Upper lobe of left lung (tissue), 6 donors: ENCODE measurements at places on chromosomes 12 and 14. TPM values are rescaled to one million over a fixed set of nuclear protein-coding genes. Genes with fewer than 3 reads are reported as not detected.

- H3K27ac ChIP-seq = no peak overlapping the region
- H3K4me3 ChIP-seq = no peak overlapping the region
- H3K4me1 ChIP-seq = no peaks in the 10 kb centered on the region
Measured at GRCh38 chr14:41360126-41360525, 246.6 kb upstream of the LRFN5 start.

GRCh38 chr12:105409801-105410471, 79.4 kb downstream of the C12orf75 start:
- DNase-seq = no peak
- H3K27ac ChIP-seq = no peak overlapping the region
- no peaks in the 10 kb centered on the region for H3K36me3 ChIP-seq
- H3K4me3 ChIP-seq = no peak overlapping the region

DNA sequence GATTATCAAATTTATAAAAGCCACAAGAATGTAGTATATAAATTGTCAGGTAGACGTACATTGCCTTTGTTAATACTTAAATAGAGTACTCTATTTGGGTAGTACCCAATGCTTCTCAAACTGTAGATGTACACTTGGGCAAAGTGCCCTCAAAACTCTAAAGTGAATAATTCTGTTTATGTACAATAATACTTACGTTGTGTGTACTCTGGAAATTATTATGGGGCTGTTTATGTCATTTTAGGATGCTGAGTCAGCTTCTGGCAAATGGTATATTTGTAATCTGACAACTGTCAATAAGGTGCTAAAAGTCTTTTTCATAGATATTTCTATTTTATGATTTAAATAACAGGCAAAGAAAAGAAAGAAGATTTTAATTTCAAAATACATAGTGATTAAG, 102.4 kb downstream of the CCDC91 start:
- H3K36me3 ChIP-seq = no peaks in the 10 kb centered on the region
- H3K27ac ChIP-seq = no peak overlapping the region
- H3K4me3 ChIP-seq = no peak overlapping the region
- no peaks in the 10 kb centered on the region for H3K27me3 ChIP-seq

GRCh38 chr14:101500061-101500460, 61.2 kb upstream of the DIO3 start:
- no peaks in the 10 kb centered on the region for H3K4me1 ChIP-seq
- no peaks in the 10 kb centered on the region for H3K27me3 ChIP-seq
- no peaks in the 10 kb centered on the region for H3K36me3 ChIP-seq
- H3K4me3 ChIP-seq = no peak overlapping the region
- DNase-seq = peak; percentile 6
- no peak overlapping the region for H3K27ac ChIP-seq

DNA sequence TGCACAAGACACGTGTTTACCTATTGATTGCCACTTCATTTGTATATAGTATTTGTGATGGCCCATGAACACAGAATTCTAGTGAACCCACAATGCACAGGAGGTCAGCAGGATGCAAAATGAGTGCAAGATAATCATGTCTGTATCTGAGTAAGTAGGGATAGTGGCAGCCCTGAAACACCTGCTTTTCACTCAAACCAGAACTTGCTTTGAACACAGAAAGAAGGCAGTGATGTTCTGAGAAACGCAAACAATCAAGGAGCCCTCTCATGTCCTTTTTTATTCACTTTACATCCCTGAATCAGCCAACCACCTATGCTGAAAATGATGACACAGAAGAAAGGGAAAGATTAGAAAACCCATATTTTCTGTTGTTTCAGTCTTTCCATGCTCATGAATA, 170.4 kb upstream of the AVPR1A start:
- DNase-seq = no peak
- no peak overlapping the region for H3K27ac ChIP-seq
- no peaks in the 10 kb centered on the region for H3K36me3 ChIP-seq
- no peaks in the 10 kb centered on the region for H3K27me3 ChIP-seq
- H3K4me1 ChIP-seq = no peaks in the 10 kb centered on the region

DNA sequence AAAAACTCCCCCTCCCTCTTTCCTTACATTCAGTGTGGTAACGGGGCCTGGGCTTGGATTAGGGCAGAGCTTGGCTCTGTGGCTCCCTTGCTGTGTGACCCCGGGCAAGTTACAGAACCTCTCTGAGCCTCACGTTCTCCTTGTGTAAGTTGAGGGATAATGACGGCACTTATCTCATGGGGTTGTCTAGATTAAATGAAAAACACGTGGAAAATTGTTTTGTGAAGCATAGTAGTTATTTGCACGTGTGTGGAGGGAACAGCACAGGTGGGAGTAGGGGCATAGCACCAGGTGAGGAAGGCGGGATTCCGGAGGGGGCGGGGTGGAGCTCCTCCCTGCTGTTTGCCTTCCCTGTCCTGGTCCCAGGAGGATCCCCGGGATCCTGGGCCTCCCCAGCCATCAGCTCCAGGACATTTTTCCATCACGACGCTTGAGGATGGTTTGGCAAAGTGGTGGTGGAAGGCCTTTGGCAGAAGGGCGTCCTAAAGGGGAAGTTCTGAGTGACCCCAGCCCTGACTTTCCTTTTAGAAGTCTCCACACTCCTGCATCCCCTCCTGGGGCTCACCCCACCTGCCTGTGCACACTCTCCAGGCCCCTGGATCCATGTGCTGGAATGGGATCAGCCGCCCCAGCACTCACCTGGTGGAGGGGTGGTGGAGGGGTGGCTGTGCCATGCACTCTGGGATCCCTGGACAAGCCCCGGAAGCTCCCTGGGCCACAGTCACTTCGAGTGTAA, 22.7 kb downstream of the LRTM2 start:
- H3K4me3 ChIP-seq = no peak overlapping the region
- H3K4me1 ChIP-seq = no peaks in the 10 kb centered on the region
- no peaks in the 10 kb centered on the region for H3K27me3 ChIP-seq

DNA sequence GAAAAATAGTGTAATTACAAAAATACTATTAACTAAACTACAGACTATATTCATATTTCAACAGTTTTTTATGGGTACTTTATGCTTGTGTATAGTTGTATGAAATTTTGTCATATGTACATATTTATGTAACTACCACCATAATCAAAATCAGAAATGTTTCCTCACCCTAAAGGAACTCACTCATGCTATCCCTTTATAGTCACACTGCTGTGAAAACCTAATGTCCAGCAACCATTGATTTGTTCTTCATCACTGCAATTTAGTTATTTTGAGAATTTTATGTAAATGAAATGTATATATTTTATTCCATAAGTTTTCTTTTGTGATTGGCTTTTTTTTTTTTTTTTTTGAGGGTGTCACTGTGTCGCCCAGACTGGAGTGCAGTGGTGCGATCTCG, 278.9 kb upstream of the SLC16A7 start:
- H3K36me3 ChIP-seq = no peaks in the 10 kb centered on the region
- DNase-seq = no peak
- no peak overlapping the region for H3K27ac ChIP-seq
- H3K4me1 ChIP-seq = no peaks in the 10 kb centered on the region

- H3K4me1 ChIP-seq = peaks cover 9% of the 10 kb centered on the region
- peaks cover 20% of the 10 kb centered on the region for H3K27me3 ChIP-seq
- H3K4me3 ChIP-seq = no peak overlapping the region
Measured at GRCh38 chr14:76136476-76137110, 15.1 kb upstream of the GPATCH2L start.

DNA sequence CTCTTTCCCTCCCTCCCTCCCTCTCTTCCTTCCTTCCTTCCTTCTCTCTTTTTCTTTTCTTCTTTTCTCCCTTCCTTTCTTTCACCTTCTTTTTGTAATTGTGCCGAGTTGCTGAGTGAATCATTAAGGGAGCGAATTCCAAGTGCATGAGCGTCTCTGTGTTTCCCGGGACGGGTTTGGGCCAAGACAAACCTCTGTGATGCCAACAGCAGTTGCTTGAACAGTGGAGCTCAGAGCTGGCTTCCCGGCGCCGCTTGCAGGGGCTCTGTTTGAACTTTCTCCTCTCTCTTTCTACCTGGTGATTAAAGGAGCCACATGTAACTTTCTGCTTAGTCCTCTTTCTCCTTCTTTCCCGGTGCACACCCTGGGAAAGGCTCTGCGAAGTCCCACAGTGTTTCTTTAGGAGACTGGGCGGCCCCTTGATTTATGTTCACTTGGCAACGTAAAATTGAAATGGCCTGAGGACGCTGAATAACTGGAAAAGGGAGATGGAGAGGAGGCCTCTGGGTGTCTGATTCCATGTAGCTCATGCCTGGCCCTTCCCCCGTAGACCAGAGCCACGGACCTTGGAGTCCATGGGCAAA, 33.7 kb upstream of the MAP1LC3B2 start:
- peak; percentile 50 for DNase-seq
- H3K4me3 ChIP-seq = no peak overlapping the region
- H3K4me1 ChIP-seq = no peaks in the 10 kb centered on the region
- no peak overlapping the region for H3K27ac ChIP-seq
- no peaks in the 10 kb centered on the region for H3K36me3 ChIP-seq

DNA sequence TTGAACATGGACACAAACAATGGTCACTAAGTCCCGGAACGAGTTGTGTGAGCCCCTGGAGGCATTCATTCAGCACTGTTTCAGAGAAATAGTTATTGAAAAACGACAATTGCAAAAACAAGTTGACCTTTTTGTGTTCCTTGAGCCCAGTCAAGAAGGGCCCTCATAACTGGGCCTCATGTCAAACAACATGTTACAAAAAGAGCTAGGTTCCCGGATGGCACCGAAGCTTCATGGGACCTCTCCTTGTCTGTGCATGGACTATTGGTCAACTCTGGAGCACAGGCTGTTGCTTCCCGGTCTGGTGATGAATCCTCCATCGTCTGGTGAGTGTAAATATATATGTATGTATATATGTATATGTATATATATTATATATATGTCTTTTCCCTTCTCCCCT, 176.6 kb downstream of the ALG10 start:
- H3K4me3 ChIP-seq = no peak overlapping the region
- H3K27me3 ChIP-seq = no peaks in the 10 kb centered on the region
- H3K4me1 ChIP-seq = no peaks in the 10 kb centered on the region
- H3K27ac ChIP-seq = no peak overlapping the region

- no peak overlapping the region for H3K4me3 ChIP-seq
- DNase-seq = no peak
- no peaks in the 10 kb centered on the region for H3K4me1 ChIP-seq
- no peak overlapping the region for H3K27ac ChIP-seq
- no peaks in the 10 kb centered on the region for H3K36me3 ChIP-seq
- H3K27me3 ChIP-seq = no peaks in the 10 kb centered on the region
Measured at GRCh38 chr14:60300019-60300418, 51.0 kb downstream of the PPM1A start.

- H3K4me1 ChIP-seq = peaks cover 7% of the 10 kb centered on the region
- no peak overlapping the region for H3K27ac ChIP-seq
Measured at GRCh38 chr12:31773223-31773750, 44.5 kb upstream of the AMN1 start.

DNA sequence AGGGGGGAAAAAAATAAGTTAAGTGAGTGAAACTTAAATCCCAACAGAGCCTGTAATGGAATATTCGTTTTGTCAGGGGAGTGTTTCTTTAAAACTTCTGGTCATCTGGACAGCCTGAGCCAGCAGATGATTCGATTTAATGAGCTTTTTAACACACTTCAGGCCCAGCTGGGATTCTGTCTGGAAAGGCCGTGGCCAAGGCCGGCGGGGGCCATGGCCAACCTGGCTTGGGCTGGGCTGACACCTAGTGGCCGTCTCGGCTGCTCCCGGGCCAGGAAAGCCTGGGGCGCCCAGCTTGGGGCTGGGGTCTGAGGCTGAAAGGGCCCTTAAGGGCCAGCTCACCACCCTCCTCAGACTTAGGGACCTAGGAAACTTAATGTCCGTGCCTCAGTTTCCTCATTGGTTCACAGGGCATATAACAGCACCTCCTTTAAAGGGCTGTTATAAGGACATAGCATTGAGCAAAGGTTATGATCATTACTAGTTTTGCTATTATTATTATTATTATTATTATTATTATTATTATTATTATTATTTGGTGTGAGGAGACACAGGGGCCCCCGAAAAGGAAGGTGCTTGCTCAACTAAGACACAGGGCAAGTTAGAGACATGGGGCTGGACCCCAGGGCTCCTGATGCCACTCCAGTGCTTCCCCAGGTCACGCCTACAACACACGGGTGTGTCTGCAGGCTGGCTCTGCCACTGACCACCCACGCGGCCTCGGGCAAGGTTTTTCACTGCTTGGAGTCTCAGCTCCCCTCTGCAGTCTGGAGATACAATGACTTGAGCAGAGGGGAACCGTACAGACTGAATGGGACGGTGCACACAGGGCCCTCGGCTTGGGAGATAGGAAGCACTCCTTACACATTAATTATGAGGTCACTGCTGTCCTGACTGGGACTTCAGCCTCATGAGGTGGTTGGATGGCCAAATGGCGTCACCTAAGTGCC, 84.0 kb downstream of the SYNE3 start:
- peaks cover 8% of the 10 kb centered on the region for H3K36me3 ChIP-seq
- no peaks in the 10 kb centered on the region for H3K27me3 ChIP-seq
- H3K4me1 ChIP-seq = no peaks in the 10 kb centered on the region
- peak; percentile 84 for DNase-seq

DNA sequence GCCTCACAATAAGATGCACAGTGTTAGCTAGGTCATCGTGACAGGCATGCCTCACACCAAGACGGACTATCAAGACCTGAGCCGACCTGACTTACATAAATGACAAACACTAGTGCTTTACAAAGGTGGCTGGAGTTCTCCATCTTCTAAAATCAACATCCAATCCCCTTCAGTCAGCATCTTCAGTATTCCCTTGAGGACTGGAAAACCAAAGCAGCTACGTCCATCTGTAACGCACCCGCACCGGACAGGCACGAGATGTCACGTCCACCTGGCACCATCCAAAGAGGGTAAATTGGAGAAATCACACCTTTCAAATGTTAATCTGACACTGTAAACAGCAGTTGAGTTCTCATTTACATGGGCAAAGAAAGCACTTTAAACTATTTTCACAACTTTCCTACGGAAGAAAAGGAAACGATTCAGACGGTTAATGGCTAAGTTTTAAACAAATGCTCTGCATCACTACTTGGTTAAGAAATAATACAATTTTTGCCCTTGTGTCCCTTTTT, 130.2 kb downstream of the PRICKLE1 start:
- H3K36me3 ChIP-seq = no peaks in the 10 kb centered on the region
- no peak overlapping the region for H3K27ac ChIP-seq
- no peaks in the 10 kb centered on the region for H3K4me1 ChIP-seq
- H3K4me3 ChIP-seq = no peak overlapping the region

DNA sequence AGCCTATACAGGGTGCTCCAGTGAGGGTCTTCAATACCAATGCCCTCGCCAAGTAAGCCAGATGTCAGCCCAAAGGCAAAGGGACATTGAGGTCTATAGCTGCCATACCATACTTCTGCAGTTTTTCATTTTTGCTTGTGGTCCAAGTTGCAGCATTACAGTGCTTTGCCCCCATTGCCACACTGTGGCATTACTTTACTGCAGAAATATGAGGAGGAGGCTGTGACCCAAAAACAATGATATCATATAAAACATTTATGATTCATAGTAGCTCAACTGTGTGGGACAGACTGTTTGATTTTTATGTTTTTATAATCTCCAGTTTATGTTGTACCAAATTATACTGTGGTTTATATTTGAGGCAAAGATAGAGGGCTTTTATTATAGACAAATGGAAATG, 64.1 kb downstream of the KIAA0586 start:
- H3K4me1 ChIP-seq = no peaks in the 10 kb centered on the region
- no peak for DNase-seq
- peaks cover 17% of the 10 kb centered on the region for H3K36me3 ChIP-seq
- H3K27ac ChIP-seq = no peak overlapping the region
- no peaks in the 10 kb centered on the region for H3K27me3 ChIP-seq

The YAF2 gene
- 24.3 TPM for total RNA-seq

The ETFBKMT gene
- total RNA-seq = 5.7 TPM

The RNU4-1 gene
- total RNA-seq = 4,461 TPM

The NXPH4 gene
- total RNA-seq = 0.20 TPM

The KRT6C gene
- not detected for total RNA-seq

The WNT1 gene
- total RNA-seq = not detected

The TTC6 gene
- total RNA-seq = 33.1 TPM
